ENCODE measurements at places on chromosomes 13 and 19. TPM values are rescaled to one million over a fixed set of nuclear protein-coding genes. Genes with fewer than 3 reads are reported as not detected.

MUC16 gene
- polyA plus RNA-seq, result not detected

KLK4 gene
- polyA plus RNA-seq, result not detected

NOVA2 gene
- not detected for polyA plus RNA-seq

SLITRK1 gene
- 0.04 TPM for polyA plus RNA-seq

CNMD gene
- polyA plus RNA-seq, result not detected

KLK2 gene
- polyA plus RNA-seq, result not detected

KIR3DL2 gene
- polyA plus RNA-seq, result not detected

LRRC25 gene
- 0.03 TPM for polyA plus RNA-seq

ZNF528 gene
- 14.3 TPM for polyA plus RNA-seq

KLK3 gene
- polyA plus RNA-seq, result not detected

FGF9 gene
- 0.03 TPM for polyA plus RNA-seq

NLRP5 gene
- not detected for polyA plus RNA-seq

TMEM86B gene
- 2.4 TPM for polyA plus RNA-seq

KRTDAP gene
- not detected for polyA plus RNA-seq

SLAIN1 gene
- 0.29 TPM for polyA plus RNA-seq

ATP13A1 gene
- polyA plus RNA-seq, result 43.8 TPM

RYR1 gene
- polyA plus RNA-seq, result 0.03 TPM

FGF14 gene
- polyA plus RNA-seq, result not detected

TTYH1 gene
- polyA plus RNA-seq, result not detected

COX7A1 gene
- 6.9 TPM for polyA plus RNA-seq

SLC1A6 gene
- not detected for polyA plus RNA-seq

LYPD3 gene
- 1.1 TPM for polyA plus RNA-seq

SHD gene
- not detected for polyA plus RNA-seq

ADGRE3 gene
- not detected for polyA plus RNA-seq

MIA gene
- polyA plus RNA-seq, result not detected

CRX gene
- not detected for polyA plus RNA-seq

PSG11 gene
- 0.07 TPM for polyA plus RNA-seq

ZNF177 gene
- 0.76 TPM for polyA plus RNA-seq

BCL3 gene
- 26.0 TPM for polyA plus RNA-seq

CPB2 gene
- not detected for polyA plus RNA-seq

UPF1 gene
- 50.3 TPM for polyA plus RNA-seq

FOXA3 gene
- not detected for polyA plus RNA-seq

PGLYRP1 gene
- not detected for polyA plus RNA-seq

GPC6 gene
- polyA plus RNA-seq, result 14.3 TPM

CCL25 gene
- not detected for polyA plus RNA-seq

TPTE2 gene
- polyA plus RNA-seq, result not detected

SHISA7 gene
- polyA plus RNA-seq, result not detected

ATP8A2 gene
- 0.02 TPM for polyA plus RNA-seq
